ENCODE measurements at places on chromosomes 1 and 21.

- DNase-seq, result no peak
These were observed 42.0 kb upstream of the MTF1 start for GRCh38 chr1:37901191-37901892.

GRCh38 chr1:5611431-5611830, 380.8 kb downstream of the NPHP4 start:
- DNase-seq, result no peak

DNA sequence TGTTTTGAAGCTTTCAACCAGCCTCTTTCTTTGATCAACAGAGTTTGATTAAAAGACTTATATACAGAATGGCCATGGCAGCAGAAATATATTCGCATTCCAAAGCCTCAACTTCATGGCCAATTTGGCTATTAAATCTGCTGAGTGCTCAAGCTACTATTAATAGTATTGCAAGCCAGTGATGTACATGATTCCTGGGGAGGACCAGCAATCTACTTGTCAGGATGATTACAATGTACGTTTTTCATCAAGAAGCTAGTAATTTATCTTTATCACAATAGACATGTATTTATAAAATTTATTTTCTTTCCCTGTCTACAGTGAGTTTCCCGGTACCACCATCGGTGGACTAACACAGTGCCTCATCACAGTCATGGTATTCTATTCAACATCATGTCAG, 515.5 kb downstream of the AMY1C start:
- DNase-seq, result no peak

DNA sequence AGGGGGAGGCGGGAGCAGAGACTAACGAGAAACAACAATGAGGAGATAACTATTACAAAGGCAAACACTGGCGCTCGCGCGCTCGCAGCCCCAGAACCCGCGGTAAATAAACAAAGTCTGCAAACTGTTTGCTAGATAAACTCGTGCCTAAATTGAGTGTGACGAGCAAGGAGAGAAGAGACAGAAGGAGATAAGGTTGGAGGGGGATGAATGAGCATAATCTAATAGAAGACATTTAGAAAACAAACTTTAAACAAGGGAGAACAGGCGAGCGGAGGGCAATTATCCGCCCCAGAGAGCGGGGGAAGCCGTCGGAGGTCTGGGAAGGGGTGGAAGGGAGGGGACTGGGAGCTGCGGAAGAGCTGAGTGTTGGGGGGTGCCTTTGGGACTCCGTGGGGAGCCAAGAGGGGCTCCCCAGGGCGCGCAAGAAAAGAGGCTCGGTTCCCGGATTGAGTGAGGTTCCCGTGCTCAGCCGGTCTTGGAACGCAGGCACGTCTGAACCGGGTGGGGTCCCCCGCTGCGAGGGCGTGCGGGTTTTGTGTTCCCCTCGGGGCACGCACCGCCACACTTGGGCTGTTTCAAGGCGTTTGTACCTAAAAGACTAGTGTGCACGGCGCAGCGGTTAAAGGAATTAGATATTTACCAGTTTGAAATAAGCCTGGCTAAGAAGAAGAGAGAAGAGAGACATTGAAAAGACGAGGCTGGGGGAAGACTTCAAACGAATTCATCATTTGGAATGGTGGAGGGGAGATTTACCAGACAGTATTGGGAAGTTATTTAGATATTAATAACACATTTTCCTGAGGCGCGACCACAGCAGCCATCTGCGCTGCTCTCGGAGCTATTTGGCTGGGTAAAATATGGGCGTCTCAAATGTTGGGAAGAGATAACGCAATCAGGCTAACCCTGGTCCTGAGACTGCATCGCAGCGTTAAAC, 10.6 kb downstream of the PAX7 start:
- no peak for DNase-seq

GRCh38 chr1:31707711-31708110, 3.9 kb upstream of the COL16A1 start:
- DNase-seq, result no peak

GRCh38 chr21:16323596-16323995, 593.8 kb downstream of the USP25 start:
- no peak for DNase-seq

GRCh38 chr1:27405074-27405473, 12.7 kb downstream of the GPR3 start:
- DNase-seq, result no peak

DNA sequence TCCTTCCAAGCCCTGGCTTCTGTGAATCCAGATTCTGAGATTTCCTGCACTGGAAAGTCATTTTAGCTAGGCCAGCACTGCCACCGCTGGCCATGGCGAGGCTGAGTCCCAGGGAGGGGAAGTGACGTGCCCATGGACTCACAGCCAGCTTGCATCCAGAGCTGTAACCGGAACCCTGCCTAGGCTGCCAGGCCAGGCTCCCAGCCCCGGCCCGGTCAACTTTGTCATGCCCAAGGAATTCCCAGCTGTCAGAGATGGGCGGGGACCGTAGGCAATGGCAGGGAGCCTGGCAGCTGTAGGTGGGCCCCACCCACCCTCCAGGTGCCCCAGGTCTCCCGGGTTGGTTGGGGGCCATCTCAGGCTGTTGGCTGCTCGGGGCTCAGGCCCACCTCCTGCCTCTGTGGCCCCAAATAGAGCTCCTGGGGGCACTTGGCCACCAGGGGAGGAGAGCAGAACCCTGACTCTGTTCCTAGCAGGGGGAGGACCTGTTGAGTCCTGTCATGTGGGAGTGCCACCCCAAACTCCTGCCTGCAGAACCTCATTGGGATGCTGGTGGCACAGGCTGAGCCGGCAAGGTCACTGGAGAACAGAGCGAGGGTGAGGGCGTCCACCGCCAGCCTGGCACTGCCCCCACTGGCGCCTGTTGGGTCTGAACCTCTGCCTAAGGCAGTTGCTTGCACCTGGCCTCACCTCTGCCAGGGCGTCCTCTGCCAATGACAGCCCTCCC, 57.8 kb downstream of the FOXO6 start:
- DNase-seq, result no peak

DNA sequence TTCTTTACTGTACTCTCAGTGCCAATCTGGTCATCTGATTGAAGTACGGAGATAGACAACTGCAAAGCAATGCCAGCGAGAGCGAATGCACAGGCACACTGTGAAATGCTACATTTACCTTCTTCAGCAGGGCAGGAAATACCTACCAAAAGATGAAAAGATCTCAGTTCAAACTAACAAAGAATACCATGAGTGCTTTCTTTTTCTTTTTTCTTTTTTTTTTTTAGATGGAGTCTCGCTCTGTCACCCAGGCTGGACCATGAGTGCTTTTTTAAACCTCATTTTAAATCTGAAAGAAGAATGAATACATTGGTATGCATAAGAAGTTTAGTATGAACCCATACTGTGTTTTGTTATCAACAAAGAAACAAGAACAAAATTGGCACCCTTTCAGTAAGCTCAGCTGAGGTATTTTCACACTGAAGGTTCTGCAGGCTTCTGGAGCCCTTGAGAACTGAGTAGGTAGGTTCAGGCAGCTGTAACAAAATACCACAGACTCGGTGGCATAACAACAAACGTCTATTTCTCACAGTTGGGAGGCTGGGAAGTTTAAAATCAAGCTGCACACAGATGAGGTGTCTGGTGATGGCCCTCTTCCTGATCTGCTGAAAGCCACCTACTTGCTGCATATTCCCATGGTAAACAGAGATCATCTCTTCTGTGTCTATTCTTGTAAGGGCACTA, 1.7 kb upstream of the CHI3L2 start:
- DNase-seq, result no peak

- no peak for DNase-seq
These were observed 319.2 kb downstream of the TPR start for GRCh38 chr1:186055846-186056245.
